Cortex of kidney (tissue), 1 donor: ENCODE measurements at places on chromosomes 3 and 15.

DNA sequence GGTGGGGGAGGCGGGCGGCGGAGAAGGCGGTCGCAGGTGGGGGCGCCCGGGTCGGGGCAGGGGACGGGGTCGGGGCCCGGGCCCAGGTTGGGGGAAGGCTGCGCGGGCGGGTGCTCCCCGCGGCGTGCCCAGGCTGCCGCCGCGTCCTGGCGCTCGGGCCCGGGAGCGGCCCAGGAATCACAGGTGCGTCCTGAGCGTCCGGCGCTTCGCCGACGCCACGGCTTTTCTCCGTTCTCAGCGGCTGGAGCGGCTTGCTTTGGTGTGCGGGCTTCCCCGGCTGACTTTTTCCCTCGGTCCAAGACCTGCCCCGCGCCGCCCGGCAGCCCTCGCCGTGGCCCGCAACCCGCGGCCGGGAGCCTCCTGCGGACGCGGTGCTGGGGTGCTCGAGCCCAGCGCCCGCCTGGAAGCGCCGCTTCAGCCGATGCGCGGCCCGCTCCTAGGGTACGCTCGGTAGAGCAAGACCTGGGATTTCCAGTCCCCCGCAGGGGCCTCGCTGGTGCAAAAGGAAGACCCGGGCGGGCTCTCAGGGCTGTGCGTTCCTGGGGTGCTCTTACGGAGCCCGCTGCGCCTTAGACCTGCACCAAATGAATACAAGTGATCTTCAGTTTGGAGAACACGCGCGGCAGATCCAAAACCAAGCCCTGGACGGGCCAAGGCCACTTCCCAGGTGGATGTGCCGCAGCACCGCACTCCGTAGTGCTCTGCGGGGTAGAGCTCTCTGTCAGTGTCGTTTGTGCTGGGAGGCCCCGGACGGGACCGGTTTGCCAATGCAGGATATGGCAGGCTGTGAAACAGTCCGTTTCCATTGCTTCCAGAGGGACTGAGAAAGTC, 639 bp downstream of the NIPA1 start:
- DNase-seq, result no peak

DNA sequence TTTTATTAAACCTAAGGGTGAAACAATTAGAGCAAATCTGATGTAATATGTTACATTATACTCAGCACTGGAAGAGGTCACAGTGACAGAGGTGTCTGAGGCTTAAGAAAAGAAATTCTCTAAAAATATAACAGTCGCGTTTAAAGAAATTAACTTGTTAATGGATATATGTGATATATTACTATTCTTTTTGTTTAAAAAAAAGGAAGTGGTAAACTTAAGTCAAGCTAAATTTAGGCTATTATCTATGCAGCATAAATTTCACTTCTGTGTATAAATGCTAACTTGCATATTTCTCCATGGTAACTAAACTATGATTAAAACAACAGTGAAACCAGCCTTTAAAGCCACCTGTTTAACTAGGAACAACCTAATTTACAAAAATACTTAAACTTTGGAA, 191.3 kb downstream of the FOXP1 start:
- DNase-seq, result no peak

GRCh38 chr3:64905906-64906410, 218.2 kb upstream of the ADAMTS9 start:
- no peak for DNase-seq

GRCh38 chr3:190124067-190124466, 3.4 kb upstream of the P3H2 start:
- no peak for DNase-seq

GRCh38 chr15:57196865-57197264, 179.4 kb upstream of the CGNL1 start:
- DNase-seq, result no peak

GRCh38 chr15:96524676-96525417, 194.3 kb downstream of the NR2F2 start:
- no peak for DNase-seq

DNA sequence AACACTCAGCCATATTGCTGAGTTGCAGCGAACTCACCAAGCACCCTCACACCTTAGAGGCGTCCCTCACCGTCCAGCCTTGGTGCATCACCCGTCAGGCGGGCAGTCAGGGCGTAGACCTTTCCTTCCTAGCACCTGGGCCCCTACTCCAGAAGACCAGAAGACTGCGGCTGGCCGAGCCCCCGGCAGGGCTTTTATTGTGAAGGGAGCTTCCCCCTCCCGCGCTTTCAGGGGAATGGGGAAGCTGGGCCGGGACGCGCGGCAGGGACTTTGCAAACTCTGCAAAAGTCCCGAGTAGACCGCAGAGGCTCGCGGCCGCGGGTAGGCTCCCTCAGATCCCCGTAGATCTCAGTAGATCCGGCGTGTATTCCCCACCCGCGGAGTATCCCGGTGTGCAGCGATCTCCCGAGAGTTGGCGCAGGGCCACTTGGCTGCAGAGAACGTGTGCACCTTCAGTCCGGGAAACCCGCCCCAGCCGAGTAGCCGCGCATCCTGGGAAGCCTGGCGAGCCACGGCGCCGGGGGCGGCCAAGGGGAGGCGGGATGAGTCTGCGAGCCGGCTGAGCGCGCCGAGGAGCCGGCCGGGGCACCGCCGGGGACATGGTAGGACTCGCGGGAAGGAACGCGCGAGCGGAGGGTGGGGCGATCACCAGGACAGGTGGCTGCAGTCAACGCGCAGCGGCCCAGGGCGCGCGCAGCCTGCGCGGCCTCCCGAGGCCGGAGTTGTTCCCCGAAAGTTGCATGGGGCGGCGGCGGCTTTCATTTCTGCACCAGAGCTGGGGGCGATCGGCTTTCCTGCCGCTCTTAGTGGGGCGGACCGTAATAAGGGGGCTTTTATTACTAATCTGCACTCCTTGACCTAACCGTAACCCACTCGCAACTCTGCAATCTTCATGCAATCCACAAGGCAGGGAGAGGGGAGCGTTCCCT, at the start of gene GASK1A:
Gene GASK1A (plus strand): TSS at position 268 of the 929 bp plus-strand sequence. CDS start 332 bp downstream, at position 600.
- no peak for DNase-seq
